ENCODE measurements at places on chromosomes 5 and 9.

GRCh38 chr5:99187611-99188010 is 258.8 kb upstream of the CHD1 start:
- DNase-seq, result peak; percentile 44

DNA sequence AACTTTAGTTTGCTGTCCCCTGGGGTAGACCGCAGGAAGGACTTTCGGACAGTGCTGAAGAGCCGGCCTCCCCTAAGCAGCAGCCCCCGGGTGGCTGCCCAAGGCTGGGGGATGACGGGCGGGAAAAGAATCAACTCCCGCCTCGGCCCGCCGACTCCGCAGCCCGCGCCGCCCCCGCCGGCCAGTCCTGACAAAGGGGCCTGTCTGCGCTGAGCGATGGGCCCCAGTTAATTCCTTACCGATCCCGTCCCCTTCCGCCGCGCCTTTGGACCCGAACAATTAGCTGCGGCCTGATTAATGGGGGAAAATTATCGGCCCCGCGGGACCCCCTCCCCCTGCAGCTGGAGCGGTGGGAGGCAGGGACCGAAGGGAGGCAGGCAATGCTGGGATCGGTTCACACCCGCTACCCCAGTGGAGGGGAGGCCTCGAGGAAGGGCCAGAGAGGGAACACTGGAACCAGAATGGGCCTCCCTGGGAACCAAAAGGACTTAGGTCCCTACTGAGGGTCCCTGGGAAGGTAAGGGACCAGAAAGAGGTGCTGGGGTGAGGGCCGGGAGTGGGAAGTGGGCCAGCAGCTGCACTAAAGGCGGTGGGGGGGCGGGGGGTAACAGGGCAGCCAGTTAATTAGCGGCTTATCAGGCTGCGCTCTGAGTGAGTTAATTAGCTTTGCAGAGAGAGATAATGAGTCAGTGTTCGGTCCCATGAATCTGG is 4.2 kb downstream of the ARID3C start:
- no peak for DNase-seq

DNA sequence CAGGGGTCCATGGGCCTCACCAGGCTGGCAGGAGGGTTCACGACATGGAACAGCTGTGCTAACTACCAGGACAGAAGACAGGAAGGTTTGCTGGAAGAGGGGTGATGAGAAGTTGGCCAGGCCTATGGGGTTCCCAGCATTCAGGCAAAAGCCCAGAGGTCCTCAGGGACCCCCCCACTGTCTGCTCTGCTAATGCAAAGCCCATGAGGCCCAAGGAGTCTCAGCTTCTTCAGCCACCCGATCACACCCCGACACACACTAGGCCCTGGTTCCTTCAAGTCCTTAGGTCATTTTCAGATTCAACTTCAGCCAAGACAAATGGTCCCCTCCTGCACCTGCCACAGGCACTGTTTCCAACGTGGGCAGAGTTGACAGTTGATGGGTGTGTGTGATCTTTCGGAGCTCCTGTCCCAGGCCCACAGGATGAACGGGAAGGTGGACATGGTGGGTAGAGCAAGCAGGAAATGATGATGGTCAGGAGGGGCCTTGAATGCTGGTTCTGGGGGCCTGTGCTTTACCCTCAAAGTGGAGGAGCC is 20.4 kb downstream of the ADAMTS2 start:
- DNase-seq, result no peak

- no peak for DNase-seq
Measured at GRCh38 chr5:172769616-172770373, 1.2 kb downstream of the DUSP1 start.

DNA sequence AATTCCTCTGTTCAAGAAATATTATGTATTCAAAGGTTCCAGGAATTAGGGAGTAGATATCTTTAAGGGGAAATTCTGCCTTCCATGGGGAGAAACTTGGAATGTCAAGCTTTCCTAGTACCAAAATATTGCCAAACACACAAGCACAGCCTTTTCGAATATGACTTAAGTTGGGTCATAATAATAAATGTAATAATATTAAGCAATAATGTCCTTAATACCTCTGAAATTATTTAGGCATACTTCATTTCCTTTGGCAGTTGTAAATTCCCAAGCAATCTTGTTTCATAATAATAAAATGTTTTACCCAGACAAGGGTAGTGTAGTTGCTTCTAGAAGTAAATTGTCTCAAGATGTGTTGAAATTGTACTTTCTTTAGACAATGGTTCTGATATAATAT is 630.3 kb upstream of the CDH18 start:
- no peak for DNase-seq

- DNase-seq, result no peak
Measured at GRCh38 chr9:33903157-33903780, 86.3 kb downstream of the UBE2R2 start.

GRCh38 chr9:135299239-135299590 is 180.4 kb upstream of the PPP1R26 start:
- no peak for DNase-seq
